Articular chondrocyte of knee joint (primary cell): ENCODE measurements at places on chromosomes 6 and 20. TPM values are rescaled to one million over a fixed set of nuclear protein-coding genes. Genes with fewer than 3 reads are reported as not detected.

SLC24A3 gene
- 0.26 and 2.3 TPM in 2 replicates for total RNA-seq

TRIM38 gene
- 21.7 and 22.0 TPM in 2 replicates for total RNA-seq

DDO gene
- total RNA-seq = 3.3 and 4.9 TPM in 2 replicates

SNHG17 gene
- total RNA-seq = 3.5 and 8.5 TPM in 2 replicates

CD24 gene
- 4.2 and 49.1 TPM in 2 replicates for total RNA-seq

KCNS1 gene
- not detected in 2 replicates for total RNA-seq

SNPH gene
- 6.3 and 6.4 TPM in 2 replicates for total RNA-seq

CUTA gene
- 88.9 and 103 TPM in 2 replicates for total RNA-seq

KATNA1 gene
- total RNA-seq = 33.6 and 35.8 TPM in 2 replicates
